ENCODE measurements at places on chromosomes 3 and 15.

DNA sequence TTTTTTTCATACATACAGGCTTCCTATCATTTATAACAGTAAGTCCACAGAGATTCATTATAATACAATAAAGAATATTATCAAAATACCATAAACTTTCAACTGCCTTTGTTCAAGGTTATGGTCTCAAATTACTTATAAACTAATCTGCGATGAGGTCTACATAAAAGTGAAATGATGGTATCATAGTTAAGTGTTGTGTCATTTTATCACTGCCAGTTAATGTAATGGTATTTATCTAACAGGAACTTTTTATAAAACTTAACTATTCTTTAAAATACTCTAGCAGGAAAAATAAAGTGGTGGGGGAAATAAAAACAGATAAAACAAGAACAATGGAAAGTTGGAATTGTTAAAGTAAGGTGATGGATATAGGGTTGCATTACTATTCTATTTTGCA is 153.1 kb downstream of the OSBPL10 start:
- H3K4me3 ChIP-seq, result no peak overlapping the region
- no peak for DNase-seq
- H3K4me1 ChIP-seq, result peaks cover under 1% of the 10 kb centered on the region

- H3K4me3 ChIP-seq, result no peak overlapping the region
- H3K27me3 ChIP-seq, result no peaks in the 10 kb centered on the region
- H3K36me3 ChIP-seq, result no peaks in the 10 kb centered on the region
- DNase-seq, result no peak
These were observed 88.9 kb upstream of the CBLB start for GRCh38 chr3:105957722-105958121.

- H3K27me3 ChIP-seq, result no peaks in the 10 kb centered on the region
- H3K27ac ChIP-seq, result no peak overlapping the region
These were observed 18.7 kb upstream of the SPG11 start for GRCh38 chr15:44682211-44682610.

- H3K27me3 ChIP-seq, result no peaks in the 10 kb centered on the region
- DNase-seq, result no peak
- no peaks in the 10 kb centered on the region for H3K36me3 ChIP-seq
These were observed 254.4 kb upstream of the THBS1 start for GRCh38 chr15:39326306-39326975.

Data from thyroid gland (tissue), 4 donors.